ENCODE measurements at places on chromosomes 2 and 18.

- DNase-seq = no peak
Observed at GRCh38 chr2:46344706-46345105, 47.5 kb downstream of the EPAS1 start.

DNA sequence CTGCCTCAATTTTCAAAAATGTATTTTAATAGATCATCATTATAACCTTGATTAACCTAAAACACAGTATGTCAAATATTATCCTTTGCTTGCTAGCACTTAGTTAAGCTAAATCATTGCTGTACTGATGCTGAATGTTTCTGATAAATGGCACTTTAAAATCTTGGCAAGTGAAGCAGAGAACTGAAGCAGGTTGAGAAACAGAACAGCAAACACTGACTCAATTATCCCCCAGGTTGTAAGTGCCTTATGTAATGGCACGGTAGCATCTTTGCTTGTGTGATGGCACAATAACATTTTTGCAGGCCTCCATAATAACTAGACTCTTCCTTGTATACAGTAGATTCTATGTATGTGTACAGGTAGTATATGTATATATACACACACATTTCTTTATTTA is 33.8 kb downstream of the ARHGAP15 start:
- no peak for DNase-seq

- no peak for DNase-seq
Observed at GRCh38 chr2:168439536-168439935, 16.5 kb upstream of the CERS6 start.

DNA sequence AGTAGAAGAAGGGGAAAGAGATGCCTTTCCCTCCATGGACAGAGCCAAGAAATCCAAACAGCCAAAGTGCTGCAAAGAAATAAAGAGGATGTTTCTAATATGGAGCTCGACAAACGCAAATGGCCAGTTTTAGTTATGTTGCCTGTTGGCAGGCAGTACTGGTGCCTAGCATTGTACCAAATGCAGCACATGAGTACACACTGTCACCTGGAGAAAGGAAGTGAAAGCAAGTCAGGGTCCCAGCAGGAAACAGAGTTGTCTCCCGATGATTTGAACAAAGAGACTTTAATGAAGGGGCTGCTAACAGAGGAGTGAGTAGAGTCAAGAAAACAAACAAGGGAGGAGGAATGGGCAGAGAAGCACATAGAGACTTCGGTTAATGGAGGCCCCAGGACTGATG is 623.0 kb downstream of the BCL11A start:
- no peak for DNase-seq

- DNase-seq = no peak
Observed at GRCh38 chr2:8059794-8060193, 622.1 kb upstream of the ID2 start.

DNA sequence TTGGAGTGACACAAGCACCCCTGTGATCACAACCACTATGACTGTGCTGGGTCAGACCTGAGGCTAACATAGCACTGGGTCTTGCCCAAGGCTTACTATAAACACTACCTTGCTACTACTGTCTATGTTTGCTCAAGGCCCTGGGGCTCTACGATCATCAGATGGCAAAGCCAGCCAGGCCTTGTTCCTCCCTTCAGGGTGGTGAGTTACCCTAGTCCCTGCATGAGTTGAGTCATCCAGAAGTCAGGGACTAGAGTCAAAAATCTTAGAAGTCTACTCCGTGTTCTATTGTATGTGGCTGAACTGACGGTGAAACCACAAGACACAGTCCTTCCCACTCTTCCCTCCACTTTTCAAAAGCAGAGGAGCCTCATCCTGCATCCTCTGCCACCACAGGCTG is 551.2 kb upstream of the FSIP2 start:
- no peak for DNase-seq
